ENCODE measurements at places on chromosomes 1 and 21.

DNA sequence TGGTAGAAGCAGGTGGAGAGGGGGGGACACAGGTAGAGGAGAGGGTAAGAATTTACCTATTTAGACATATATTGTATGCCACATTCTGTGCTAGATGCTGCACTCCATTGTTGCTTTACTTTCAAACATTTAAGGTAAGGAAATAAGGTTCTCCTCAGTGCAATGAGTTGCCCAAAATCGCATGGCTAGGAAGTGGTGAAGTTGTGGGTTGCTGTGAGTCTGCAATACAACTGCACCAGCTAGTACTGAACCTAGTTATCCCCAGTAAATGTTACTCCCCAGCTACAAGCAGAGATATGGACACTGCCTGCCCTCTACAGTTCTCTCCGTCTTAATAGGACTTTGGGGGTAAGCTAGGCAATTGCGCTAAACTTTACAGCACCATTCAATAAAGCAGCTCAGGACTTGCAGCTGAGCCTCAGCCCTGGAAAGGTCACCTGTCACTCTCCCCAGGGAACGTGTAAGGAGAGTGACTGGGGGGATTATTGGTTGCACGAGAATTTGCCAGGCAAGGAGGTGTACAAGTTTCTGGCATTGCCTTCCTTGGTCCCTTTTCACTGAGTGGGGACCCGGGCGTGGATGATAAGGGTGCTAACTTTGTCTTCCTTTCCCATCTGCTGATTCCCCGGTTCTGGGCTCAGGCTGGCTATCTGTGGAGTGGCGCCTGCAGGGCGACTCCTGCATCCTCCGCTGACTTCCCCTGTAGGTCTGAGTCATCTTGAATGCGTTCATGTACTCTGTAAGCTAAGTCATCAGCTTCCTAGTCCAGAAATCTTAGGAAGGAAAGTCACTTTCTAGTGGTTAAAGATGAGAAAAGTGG is 71.3 kb upstream of the CNTN2 start:
- DNase-seq = no peak

DNA sequence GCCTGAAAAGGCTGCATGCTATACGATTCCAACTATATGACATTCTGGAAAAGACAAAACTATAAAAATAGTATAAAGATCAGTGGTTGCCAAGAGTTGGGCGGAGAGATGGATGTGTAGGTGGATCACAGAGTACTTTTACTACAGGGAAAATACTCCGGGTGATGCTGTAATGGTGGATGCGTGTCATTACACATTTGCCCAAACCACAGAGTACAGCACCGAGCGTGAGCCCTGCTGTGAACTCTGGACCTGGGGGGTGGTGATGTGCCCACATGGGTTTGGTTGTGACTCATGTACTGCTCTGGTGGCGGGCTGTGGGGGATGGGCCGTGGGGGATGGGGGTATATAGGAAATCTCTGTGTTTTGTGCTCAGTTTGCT is 162.7 kb upstream of the COL6A1 start:
- no peak for DNase-seq

- DNase-seq = no peak
Measured at GRCh38 chr1:42847111-42847595, 740 bp downstream of the ZNF691 start.

GRCh38 chr21:17550671-17551308 is 37.9 kb downstream of the CXADR start:
- peak; percentile 22 for DNase-seq

GRCh38 chr21:45388611-45389296 is 16.2 kb upstream of the COL18A1 start:
- DNase-seq = peak; percentile 17

- DNase-seq = no peak
Measured at GRCh38 chr1:176017722-176018121, 189.4 kb downstream of the COP1 start.

DNA sequence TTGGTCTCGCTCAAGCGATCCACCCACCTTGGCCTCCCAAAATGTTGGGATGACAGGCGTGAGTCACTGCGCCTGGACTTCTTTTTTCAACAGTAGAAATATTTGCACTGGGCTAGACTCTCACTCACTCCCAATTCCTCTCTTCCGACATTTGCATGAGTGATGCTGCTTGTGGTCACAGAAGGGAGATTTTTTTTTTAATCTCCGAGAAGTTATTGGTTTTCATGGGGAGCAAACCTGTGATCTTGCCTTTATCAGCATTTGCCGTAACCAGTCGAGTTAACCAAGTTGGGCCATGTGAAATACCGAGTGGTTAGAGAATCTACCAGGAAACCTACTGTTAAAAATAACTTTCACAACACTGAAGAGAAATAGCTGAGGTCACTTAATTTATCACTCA is 21.1 kb downstream of the ERG start:
- DNase-seq = no peak

GRCh38 chr1:5708346-5709245 is 283.6 kb downstream of the NPHP4 start:
- no peak for DNase-seq

DNA sequence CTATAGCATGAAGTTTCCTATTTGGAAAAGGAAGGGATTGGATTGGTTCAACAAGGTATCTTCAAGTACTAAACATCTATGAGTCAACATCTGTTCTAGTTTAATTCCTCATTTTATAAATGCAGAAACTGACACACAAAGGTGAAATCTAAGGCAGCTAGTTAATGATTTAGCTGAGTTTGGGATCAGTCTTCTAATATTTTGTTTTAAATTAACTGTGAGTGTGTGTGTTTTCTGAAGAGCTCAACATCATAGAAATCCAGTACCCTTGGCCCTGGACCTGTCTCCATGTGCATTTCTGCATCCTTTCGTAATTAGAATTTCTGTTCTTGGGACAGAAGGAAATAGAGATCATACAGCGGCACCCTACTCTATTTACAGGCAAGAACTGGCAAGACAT is 105.9 kb downstream of the RGS2 start:
- no peak for DNase-seq

GRCh38 chr21:38911484-38912101 is 105.9 kb downstream of the ETS2 start:
- DNase-seq = no peak

- DNase-seq = no peak
Measured at GRCh38 chr1:154453574-154454352, 48.3 kb upstream of the TDRD10 start.
